Inflammatory macrophage treated with lipopolysaccharide for 4 hours (primary cell): ENCODE measurements at places on chromosomes 16 and 17.

DNA sequence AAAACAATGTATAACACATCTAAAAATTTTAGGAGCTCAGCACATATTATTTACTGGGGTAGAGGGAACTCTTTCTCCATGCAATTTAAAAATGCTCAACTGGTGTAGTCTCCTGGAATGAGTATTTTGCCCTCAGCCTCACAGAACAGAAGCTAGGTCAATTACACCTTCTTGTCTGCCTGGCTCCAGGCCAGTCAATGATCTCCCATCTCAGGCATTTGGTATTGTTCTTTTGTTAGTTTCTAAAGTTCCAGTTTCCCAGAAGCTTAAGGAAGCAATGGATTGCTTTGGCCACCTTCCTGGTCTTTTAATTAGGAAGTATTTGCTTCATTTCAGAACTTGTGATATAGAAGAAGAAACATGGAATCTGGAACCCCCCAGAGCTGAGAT is 360.3 kb upstream of the ASIC2 start:
- no peak for DNase-seq

DNA sequence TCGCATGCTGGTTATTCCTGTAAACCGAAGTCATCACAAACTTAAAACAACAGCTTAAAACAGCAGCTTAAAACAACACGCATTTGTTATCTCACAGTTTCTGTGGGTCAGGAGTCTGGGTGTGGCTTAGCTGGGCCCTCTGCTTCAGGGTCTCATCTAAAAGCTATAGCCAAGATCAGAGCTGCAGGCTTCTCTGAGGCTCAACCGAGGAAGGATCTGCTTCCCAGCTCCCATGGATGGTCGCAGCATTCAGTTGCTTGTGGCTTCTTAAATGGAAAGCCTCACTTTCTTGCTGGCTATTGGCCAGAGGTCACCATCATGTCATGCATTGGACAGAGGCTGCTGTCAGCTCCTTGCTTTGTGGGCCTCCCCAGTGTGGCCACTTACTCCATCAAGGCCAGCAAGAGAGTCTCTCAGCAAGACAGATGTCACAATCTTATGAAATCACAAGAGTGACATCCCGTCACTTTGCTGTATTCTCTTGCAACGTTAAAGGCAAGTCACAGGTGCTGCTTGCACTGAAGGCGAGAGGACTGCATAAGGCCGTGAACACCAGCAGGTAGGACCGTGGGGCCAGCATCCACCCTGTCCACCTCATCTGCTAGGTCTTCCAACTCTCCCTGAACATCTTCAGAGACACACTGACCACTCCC is 117.9 kb upstream of the TNRC6C start:
- DNase-seq: peak; percentile 35

DNA sequence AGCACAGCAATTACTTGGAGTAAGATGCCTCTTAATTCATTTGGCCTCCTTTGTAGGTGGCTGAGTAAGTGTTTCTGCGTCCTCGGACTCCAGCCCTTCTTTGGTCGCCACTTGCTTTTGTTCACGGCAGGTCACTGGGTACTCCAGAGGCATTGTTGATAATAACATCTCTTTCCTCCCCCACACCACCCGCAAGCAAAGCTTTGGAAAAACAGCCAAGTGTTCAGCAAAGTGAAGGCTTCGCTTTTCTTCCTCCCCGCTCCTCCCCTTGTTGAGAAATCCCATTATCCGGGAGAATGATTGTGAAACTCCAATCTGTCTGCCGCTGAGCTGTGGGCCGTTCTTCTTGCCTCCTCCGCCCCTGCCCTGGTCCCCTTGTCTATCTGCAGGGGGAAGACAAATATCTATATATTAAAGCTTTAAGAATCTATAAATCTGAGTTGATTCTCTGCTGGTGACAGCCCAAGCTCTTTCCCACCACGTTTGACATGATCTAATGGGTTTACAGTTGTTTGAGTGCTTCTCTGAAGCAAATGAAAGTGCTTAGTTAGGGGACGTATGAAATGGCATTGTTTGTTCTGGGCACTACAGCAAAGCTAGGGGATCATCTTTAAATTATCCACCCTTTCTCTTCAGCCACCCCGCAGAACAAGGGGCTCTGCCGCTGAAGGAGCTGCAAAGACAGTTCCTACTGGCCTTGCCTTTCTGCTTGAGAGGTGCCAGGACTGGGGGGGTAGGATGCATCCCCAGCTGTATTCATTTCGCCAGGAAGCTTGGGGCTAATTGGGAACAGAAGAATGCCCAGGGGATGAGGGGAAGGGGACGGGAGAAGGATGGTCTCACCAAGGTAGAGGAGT is 167.1 kb downstream of the CCDC182 start:
- peak; percentile 68 for DNase-seq

- DNase-seq: no peak
Observed at GRCh38 chr17:76654408-76654807, 10.9 kb upstream of the ST6GALNAC1 start.

GRCh38 chr16:70428178-70428998 is 10.5 kb downstream of the ST3GAL2 start:
- DNase-seq: peak; percentile 97

DNA sequence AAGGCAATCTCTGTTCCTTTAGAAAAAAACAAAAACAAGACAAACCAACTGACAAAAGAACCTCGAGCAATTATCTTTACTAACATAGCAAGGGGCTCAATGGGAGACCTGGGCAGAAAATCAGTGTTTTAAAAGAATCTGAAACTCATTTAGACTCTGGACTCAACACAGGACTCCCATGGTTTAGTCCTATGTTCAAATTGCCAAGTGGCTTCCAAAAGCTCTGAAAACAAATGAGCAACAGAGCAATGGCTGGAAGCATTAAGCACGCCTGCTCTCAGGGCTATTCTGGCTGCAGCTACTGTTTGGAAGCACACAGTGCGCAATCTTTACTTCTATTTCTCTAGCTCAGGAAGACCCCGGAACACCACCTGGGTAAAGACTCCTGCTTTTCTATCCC is 162.0 kb downstream of the AATF start:
- no peak for DNase-seq

DNA sequence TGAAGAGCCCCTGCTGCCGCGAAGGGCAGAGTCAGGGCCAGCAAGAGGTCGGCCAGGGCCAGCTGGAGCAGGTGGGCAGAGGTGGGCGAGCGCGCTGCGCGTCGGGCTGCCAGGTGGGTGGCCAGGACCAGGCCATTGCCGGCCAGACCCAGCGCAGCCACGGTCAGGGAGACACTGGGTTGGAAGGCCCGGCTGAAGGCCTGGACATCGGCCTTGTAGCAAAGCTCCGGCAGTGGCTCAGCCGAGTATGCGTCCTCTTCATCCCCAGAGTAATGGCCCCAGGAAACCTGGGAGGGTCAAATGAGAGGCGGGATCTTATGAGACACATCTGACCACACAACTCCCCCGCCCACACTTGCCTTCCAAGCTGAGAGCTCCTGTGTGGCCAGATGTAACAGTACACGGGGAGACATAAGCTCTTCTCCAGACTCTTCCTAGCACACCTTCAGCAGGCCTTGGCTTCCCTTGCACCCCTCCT is 1.3 kb downstream of the CCR10 start:
- no peak for DNase-seq

- no peak for DNase-seq
Observed at GRCh38 chr16:88466175-88466862, 13.2 kb downstream of the ZFPM1 start.

DNA sequence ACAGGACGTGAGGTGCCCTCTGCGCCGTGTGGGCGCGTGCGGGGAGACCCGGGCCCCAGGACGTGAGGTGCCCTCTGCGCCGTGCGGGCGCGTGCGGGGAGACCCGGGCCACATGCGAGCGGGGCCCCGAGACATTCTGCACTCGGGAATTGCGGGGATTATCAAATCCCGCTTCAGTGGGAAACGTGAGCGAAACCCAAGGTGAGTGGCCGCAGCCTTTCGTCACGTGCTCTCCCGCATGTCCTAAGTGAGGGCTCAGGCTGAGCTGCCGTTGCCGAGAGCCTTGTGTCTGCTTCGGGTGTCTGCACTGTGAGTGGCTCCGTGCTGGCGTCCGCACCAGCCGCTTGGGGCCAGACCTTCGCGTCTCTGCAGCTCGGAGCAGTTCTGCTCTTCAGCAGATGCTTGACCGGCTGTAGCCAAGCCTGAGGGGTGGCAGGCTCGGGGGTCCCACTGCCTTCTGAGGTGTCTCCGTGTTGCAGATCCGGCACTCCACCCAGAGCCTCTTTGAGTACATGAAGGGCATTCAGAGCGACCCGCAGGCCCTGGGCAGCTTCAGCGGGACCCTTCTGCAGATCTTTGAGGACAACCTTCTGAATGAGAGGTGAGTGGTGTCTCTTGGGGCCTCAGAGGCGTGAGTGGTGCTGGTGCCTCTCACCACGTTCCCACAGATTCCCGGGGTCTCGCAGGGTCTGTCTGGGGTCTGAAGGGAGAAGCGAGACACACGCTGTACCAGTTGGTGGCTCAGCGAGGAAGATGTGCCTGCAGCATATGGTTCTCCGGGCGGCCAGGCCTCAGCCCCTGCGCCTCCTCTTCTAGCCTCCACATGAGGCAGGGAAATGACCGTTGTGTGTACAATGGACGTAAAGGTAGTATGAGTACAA is 90.5 kb upstream of the ZNF750 start:
- no peak for DNase-seq
